ENCODE measurements at places on chromosomes 16 and 17.

GRCh38 chr16:1420111-1420539 lies 422 bp downstream of the UQCC4 start:
- no peak for DNase-seq

DNA sequence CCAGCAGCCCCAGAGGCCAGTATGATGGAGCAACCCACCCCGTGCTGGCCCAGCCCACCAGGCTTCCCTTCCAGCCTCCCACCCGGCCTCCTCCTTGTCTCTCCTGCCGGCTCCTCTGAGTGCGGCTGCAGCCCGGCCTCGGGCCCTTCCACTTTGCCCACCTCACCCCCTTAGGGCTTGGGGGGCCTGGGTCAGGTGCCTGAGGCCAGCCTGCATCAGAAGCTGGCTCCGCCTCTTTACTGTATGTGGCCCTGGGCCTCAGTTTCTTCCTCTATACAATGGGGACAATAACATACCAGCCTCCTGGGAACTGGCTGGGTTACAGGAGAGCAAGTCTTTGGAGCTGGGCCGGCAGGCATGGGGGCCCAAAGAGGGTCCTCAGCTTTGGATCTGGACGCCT lies 221.1 kb upstream of the CIBAR2 start:
- DNase-seq = no peak

DNA sequence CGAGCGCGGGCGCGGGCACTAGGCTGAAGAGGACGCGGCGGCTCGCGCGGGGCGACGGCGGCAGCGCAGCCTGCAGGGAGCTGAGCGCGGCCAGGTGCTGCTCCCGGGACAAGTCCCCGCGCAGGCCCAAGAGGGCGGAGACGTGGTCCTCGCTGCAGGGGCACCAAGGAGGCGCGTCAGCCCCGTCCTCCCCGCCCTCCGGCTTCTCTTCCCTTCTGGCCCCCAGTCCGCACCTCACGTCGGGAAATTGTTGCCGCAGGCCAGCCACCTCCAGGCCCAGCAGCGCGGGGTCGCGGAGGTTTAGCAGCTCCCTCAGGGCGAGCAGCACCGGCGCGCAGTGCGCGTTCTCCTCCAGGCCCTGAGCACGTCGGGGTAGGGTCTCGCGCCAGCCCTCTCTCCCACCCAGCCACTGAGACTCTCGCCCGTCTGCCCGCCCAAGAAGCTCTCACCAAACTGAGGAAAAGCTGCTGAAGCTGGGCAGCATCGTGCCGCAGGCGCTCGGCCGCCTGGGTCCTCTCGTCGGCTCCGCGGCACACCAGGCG lies 761 bp upstream of the MATCAP1 start:
- DNase-seq = no peak

DNA sequence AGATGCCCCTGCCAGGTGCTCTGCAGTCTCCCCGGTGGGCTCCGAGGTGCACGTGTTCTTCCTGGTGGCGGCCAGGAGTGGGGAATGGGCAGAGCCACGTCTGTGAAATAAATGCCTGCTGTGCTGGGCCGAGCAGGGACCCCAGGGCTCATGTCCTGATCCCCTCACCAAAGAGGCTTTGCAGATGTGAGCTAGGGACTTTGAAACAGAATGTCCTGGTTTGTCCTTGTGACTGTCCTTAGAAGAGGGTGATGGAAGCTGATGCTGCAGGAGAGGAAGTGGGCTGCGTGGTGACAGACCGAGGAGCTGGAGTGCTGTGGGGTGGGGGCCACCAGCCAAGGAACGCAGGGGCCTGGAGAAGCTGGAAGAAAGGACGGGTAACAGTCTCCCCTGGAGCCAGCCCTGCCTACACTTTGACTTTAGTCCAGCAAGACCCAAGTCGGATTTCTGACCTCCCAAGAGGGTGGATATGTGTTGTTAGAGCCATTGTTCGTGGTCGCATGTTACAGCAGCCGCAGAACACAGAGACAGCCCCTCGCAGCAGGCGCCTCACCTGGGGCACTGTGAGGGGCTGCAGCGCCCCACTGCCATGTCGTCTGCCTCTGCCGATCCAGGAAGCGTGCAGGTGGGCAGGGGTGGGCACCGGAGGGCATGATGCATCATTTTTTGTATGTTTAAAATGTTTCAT lies 217.9 kb upstream of the CIBAR2 start:
- no peak for DNase-seq

GRCh38 chr17:67369676-67370075 lies 3.3 kb upstream of the PSMD12 start:
- no peak for DNase-seq

- DNase-seq = no peak
These were observed 42.1 kb downstream of the ITGAM start for GRCh38 chr16:31301708-31302400.

DNA sequence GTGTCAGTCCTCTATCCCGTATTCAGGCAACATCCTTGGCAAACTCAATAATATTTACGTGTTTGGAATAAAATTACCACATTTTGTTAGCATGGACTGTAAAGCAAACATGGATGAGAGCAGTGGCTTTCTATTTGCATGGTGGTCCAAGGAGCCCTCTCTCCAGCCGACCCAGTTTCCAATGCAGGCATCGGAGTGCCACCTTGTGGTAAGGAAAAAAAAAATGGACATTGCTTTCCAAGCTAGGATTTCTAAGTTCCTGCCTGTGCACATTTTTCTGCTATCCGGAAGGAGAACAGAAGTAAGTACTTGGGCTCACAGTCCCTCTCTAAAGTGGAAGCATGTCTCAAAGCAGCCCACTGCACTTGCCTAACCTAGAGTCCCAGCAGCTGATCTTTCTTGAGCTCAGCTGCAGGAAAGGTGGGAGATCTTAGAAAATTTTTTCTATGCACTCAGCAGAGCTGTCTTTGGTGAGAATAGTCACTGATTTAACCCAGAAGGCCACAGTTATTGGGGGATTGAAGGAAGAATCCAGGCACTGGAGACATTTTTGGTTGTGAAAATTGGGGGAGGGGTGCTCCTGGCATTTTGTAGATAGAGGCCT lies 46.0 kb upstream of the ERCC4 start:
- no peak for DNase-seq

DNA sequence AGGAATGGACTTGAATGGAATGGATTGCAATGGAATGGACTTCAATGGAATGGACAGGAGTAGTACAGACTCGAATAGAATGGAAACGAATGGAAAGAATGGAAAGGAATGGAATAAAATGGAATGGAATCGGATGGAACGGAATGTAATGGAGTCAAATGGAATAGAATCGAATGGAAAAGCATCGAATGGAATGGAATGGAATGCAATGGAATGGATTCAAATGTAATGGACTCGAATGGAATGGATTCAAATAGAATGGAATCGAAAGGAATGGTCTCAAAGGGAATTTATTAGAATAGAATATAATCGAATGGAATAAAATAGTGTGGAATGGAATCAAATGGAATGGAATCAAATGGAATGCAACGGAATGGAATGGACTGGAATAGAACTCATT lies 484.9 kb upstream of the WSB1 start:
- no peak for DNase-seq

GRCh38 chr16:59121411-59122261 lies 387.5 kb upstream of the GOT2 start:
- no peak for DNase-seq

- no peak for DNase-seq
These were observed 48.7 kb downstream of the YWHAE start for GRCh38 chr17:1351275-1351674.

- peak; percentile 23 for DNase-seq
These were observed 2.3 kb upstream of the PHF12 start for GRCh38 chr17:28953444-28954118.

GRCh38 chr16:68378436-68379415 lies 67.9 kb downstream of the PRMT7 start:
- no peak for DNase-seq

DNA sequence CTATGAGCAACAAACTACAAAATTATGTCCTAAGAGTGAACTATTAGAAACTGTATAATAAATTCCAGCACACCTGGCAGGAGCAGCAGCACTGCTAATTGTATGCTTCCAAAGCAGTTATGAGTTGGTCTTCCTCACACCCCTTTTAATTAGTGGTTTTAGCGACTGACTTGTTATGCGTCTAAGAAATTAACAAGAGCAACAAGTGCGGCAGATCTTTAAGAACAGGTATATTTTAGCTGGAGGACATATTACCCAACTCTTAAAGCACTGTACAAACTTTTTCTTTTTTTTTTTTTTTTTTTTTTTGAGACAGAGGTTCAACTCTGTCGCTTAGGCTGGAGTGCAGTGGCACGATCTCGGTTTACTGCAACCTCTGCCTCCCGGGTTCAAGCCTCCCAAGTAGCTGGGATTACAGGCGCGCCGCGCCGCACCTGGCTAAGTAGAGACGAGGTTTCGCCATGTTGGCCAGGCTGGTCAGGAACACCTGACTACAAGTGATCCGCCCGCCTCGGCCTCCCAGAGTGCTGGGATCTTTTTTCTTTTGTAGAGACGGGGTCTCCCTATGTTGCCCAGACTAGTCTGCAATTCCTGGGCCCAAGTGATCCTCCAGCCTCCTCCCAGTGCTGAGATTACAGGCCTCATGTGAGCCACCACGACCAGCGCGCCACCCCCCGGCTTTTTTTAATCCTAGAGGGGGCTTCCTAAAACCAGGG lies 1.6 kb upstream of the FBXL20 start:
- no peak for DNase-seq

DNA sequence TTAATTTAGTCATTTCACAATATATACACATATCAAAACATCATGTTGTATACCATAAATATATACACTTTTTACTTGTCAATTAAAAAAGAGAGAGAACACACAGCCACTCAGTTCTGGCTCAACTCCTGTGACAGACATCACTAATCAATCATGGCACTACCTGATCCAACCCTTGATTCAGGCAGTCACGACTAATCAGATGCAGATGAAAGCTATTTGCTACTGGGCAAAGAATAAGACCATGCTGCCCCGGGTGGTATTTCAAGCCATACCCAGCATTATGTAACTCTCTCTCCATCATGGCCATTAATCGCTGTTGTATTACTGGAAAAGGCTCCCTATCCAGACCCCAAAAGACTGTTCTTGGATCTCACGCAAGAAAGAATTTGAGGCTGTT lies 345.7 kb downstream of the HAPSTR1 start:
- DNase-seq = no peak

DNA sequence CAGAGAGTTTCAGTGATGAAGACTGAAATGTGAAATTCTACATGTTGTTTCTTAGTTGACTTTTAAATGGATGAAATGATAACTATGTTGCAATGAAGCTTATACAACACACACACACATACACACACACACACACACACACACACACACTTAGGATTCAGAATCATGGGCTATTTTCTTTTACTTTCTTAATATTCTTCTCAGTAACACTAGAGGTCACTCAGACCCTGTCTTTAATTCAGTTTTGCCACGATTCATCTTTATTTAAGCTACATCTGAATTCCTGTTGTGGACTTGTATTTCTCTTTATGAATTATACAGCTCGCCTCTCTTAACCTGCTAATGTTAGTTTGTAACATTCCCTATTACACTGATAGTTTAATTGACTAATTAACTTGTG lies 109.6 kb upstream of the GOT2 start:
- DNase-seq = no peak

GRCh38 chr17:6420173-6420641 lies 14.7 kb downstream of the AIPL1 start:
- DNase-seq = no peak

- DNase-seq = no peak
These were observed 82.8 kb downstream of the MYH13 start for GRCh38 chr17:10290041-10290440.

GRCh38 chr17:55448681-55449080 lies 27.0 kb upstream of the MMD start:
- DNase-seq = no peak

- DNase-seq = no peak
These were observed 6.3 kb upstream of the GGA2 start for GRCh38 chr16:23516366-23517137.

- DNase-seq = no peak
These were observed 20.3 kb upstream of the AKTIP start for GRCh38 chr16:53523126-53523804.

DNA sequence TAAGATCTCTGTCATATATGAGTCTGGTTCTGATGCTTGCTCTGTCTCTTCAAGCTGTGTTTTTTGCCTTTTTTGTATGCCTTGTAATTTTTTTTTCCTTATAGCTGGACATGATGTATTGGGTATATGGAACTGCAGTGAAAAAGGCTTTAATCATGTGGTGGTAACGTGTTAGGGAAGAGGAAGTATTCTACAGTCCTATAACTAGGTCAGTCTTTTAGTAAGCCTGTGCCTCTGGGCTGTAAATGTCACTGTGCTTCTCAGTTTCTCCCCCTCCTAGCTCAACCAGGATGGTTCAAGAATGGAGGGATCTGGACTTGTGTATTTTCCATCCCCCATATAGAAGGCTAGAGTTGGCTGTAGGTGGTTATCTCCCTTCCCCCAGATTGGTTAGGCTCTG lies 202.3 kb upstream of the AXIN2 start:
- DNase-seq = no peak

GRCh38 chr16:2966808-2967191 lies 2.3 kb upstream of the PAQR4 start:
- no peak for DNase-seq

- no peak for DNase-seq
These were observed 390.8 kb downstream of the ZFHX3 start for GRCh38 chr16:72657164-72657563.

DNA sequence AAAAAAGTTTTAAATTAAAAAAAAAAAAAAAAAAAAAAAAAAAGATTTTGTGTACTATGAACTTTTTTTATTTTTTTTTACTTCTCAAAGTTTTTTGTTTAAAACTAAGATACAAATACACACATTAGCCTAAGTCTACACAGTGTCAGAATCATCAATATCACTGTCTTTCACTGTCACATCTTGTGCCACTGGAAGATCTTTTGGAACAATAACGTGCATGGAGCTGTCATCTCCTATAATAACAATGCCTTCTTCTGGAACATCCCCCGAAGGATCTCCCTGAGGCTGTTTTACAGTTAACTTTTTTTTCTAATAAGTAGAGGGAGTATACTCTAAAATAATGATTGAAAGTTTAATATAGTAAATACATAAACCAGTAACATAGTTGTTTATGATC lies 295.7 kb downstream of the KCNJ2 start:
- no peak for DNase-seq

- DNase-seq = no peak
These were observed 69.4 kb upstream of the GCSH start for GRCh38 chr16:81165411-81166097.

GRCh38 chr16:31084584-31085302 lies 4.0 kb downstream of the PRSS53 start:
- no peak for DNase-seq

- no peak for DNase-seq
These were observed 189.3 kb downstream of the IRF8 start for GRCh38 chr16:86088287-86088686.
